Mucosa of descending colon (tissue), 3 donors: ENCODE measurements at places on chromosomes 1 and 21.

DNA sequence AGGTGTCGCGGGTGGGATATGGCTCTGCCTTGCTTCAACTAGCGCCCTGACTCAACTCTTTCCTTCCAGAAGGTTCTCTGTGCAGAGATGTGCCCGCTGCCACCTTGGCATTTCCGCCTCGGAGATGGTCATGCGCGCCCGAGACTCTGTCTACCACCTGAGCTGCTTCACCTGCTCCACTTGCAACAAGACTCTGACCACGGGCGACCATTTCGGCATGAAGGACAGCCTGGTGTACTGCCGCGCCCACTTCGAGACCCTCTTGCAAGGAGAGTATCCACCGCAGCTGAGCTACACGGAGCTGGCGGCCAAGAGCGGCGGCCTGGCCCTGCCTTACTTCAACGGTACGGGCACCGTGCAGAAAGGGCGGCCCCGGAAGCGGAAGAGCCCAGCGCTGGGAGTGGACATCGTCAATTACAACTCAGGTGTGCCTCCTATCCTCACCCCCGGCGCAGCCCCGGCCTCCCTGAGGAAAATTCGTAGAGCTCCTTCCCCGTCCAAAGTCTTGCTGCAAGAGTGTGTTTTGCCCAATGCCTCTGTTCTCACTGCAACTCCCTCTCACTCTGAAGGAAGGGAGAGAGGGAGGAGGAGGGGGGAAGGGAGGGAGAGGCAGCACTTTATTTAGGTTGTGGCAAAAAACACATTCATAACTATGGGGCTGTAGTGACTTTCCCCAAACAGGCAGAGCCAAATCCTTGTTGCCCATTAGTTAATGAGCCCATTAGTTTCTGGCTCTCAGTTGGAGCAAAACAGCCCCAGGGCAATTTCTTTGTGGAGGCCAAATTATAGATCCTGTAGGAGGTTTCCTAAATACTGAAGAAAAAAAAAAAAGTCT, 4.3 kb downstream of the LHX9 start:
- peak; percentile 74 for DNase-seq

DNA sequence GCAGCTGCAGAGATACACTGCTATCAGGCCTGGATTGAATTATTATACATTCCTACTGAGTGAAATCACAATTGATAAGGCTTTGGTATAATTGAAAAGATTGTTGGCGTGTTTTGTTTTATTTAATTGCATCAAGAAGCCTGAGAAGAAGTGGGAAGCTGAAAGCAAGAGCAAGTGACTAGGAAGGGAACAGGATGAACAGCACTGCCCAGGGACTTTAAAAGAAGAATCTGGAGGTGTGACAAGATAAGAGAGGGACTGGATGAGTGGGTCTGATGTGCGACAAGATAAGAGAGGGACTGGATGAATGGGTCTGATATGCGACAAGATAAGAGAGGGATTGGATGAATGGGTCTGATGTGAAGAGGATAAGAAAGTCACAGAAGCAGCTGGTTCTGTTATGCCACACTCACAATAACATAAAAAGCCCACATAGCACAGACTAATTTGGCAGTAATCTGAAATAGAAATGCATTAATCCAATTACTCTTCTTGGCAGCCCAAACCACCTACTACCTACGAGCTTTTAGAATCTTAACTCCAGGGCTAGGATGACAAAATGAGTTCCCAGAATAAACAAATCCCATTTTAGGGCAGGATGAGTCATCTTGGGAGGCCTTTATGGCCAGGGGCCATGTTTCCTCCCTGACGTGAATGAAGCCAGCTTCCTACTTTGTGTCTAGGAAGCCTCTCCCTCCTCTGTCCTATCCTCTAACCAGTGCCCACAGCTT, 129.7 kb downstream of the DUSP10 start:
- no peak for DNase-seq

- DNase-seq = no peak
Observed at GRCh38 chr21:33059380-33059841, 10.5 kb upstream of the OLIG1 start.

- DNase-seq = no peak
Observed at GRCh38 chr1:191888996-191889622, 269.2 kb upstream of the RGS18 start.

DNA sequence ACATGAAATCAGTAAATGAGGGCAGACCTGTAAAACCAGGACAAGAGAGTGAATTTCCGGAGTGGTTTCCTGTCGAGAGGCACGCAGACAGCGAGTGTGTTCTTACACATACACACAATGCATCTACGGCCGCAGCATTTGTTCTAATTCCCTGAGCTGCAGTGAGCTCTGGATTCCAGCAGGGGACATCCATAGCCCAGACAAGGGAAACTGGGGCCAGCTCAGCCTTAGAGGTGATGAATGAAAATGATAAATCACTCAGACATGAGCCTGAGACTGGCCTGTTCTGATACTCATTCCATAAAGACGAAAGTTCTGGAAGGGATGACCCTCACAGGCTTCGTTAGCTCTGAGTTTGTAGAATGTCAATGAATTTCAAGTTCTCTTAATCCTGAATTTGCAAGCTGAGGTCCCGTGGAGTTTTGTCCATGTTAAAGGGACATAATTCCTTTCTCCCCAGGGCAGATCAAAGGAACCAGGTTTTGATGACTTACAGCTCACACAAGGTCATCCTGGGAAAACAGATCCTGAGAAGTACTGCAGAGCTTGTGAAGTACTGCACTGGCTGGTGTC, 207.9 kb upstream of the C1orf87 start:
- peak; percentile 65 for DNase-seq

GRCh38 chr1:8122160-8122476, 96.0 kb upstream of the ERRFI1 start:
- DNase-seq = no peak

GRCh38 chr1:6205849-6206519, at the start of gene RNF207:
Gene RNF207 (plus strand): TSS chr1:6206119. CDS start chr1:6206536, 417 bp downstream.
- peak; percentile 79 for DNase-seq

DNA sequence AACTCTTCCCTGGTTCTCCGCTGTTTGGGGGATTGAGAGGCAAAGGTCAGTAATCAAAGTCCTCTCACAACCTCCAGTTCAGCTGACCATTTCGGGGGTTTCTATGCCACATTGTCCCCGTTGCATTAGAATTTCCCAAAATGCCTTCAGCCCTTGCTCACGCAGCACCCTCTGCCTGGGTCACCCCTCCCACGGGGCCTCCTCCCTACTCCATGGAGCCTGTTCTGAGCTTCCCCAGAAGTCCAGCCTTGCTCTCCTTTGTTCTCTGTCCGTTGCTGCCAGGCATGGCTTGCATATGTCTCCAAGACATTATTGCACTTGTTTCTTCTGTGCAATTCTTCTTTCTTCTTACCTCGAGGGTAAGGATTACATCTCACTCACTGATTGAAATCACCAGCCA, 16.5 kb downstream of the DMRTB1 start:
- no peak for DNase-seq

- no peak for DNase-seq
Observed at GRCh38 chr1:108570128-108570527, 10.2 kb downstream of the EEIG2 start.

GRCh38 chr1:153608742-153609584, 4.0 kb downstream of the S100A16 start:
- peak; percentile 91 for DNase-seq

GRCh38 chr1:238152119-238152518, 261.4 kb upstream of the ZP4 start:
- no peak for DNase-seq

DNA sequence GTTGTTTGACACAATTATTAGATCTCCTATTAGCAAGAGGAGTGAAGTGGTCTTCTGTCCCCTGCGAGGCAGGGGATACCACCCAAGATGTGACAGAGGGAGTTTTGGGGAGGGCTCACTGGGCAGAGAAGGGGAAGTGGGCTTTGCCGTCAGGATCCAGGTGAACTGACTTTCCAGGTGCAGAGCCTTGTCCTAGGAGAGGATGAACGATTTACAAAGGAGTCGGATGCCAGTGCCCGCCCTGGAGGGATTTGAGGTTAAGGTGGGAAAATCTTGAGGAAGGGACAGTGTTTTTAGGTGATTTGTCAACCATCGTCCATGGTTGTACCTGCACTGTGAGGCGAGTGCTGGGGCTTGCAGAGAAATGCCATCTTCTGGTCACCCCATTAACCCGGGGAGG, 201.0 kb downstream of the CAMTA1 start:
- DNase-seq = no peak

GRCh38 chr1:161691846-161692245, 15.2 kb upstream of the FCRLA start:
- no peak for DNase-seq

DNA sequence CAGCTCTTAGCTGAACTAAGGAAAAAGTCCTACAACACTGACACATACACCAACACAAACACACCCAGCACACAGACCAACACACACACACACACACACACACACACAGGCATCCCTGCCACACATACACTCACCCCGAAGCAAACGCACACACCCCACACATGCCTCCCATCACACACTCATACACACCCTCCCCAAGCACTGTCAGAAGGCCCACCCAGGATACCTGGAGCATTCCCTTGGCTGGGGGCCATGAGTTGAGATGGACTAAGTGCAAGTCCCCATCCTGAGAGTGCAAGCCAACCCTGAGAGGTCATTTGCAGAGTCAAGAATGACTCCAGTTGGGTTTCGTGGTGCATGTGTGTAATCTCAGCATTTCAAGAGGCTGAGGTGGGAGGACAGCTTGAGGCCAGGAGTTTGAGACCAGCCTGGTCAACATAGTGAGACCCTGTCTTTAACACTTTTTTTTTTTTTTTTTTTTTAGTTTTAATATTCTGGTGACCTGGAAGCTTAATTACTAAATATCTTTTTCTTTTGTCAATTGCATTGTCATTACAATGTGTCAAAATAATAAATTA, 117.3 kb downstream of the RHOU start:
- DNase-seq = no peak

DNA sequence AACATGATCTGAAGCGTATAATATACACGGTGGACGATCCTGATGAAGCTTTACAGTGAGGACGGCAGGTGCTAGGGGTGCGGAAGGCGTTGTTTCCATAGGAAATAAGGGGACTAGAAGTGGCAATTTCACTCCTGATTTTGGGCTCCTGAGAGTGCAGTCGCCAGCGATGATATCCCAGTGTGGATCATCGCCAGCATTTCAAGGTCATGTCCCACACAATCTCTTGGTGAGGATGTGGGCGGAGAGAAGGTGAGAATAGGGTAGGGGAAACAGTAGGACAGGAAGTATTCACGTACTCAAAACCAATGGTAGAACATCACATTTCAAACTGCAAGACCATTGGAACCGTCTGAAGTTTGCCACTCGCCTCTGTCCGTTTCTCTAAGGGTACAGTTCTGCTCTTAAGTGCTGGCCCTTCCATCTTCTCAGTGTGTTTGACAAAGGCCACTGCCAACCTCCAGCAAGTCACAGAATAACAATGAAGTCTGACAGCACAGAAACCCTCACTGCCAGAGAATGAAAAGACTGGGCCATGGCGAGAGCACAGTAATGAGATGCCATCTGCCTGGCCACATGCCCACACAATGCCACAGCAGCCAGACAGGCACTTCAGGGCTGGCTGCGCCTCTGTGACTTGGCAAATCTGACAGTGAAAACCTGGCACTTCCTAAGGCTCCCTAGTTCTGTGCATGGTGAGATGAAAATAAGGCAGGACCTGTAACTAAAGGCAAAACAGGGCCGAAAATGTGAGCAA, 27.9 kb downstream of the PCSK9 start:
- no peak for DNase-seq

- peak; percentile 43 for DNase-seq
Observed at GRCh38 chr21:17688912-17689874, 76.5 kb upstream of the BTG3 start.

- DNase-seq = no peak
Observed at GRCh38 chr1:14517841-14518180, 80.7 kb upstream of the KAZN start.

GRCh38 chr1:9120312-9120958, 8.5 kb downstream of the GPR157 start:
- peak; percentile 31 for DNase-seq

GRCh38 chr1:11678442-11678841, 2.5 kb downstream of the MAD2L2 start:
- no peak for DNase-seq

- no peak for DNase-seq
Observed at GRCh38 chr1:187129132-187129531, 300.4 kb downstream of the PLA2G4A start.

DNA sequence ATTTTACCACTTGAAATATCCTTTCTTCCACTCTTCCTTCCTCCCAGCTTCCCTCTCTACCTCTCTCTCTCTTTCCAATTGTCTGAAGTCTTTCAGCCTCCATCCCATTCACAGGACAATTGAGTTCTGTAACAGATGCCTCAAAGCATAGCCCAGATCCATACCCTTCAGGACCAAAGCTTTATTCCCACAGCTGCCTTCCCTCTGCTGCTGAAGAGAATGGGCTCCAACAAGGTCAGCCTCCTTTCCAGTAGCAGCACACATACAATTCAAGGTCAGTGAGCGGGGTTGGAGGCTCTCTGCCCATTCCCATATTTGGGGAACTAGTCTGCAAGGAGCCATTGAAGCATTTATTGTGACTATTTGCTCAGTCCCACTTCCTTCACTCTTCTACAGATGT, 179.9 kb downstream of the DPYD start:
- DNase-seq = no peak

DNA sequence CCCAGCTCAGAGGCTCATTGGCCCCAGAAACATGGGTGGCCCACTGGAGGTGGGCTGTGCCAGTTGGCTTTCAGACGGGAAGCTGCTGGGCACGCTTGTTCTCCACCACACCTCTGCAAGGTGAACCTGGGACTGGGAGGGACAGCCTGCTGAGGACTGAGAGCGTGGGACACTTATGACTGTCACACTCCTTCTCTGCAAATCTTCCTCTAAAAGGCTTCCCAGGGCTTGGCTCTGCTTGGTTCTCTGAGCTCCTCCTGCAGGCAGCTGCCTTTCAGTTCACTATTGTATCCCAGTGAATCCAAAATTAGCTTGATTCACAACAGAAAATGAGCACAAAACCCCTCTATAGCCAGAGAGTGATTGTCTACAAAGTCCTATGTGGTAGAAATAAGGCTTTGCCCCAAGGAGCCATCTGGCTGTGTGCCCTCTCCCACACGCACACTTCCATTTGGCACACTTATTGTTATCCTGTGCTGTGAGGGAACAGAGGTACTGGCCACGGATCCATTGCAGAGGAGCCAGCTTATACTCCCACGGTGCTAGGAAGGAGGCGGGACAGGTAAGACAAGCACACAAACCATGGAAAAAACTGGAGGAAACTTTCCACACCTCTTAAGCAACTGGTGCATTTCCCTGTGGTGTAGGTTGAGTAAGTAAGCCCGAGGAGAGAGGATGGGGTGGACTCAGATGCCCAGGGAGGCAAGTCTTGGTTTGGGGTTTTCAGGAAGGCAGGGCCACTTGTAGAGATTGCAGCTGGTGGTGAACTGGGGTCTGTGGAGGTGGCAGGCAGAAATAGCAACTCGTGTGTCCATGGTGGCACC, 18.9 kb upstream of the BTG2 start:
- DNase-seq = no peak

GRCh38 chr21:16113052-16113715, 383.4 kb downstream of the USP25 start:
- DNase-seq = peak; percentile 6

GRCh38 chr1:6962996-6963911, 178.0 kb downstream of the CAMTA1 start:
- DNase-seq = peak; percentile 90

- peak; percentile 42 for DNase-seq
Observed at GRCh38 chr1:13860031-13860430, 160.0 kb downstream of the PRDM2 start.
